ENCODE measurements at places on chromosomes 6 and 20.

DNA sequence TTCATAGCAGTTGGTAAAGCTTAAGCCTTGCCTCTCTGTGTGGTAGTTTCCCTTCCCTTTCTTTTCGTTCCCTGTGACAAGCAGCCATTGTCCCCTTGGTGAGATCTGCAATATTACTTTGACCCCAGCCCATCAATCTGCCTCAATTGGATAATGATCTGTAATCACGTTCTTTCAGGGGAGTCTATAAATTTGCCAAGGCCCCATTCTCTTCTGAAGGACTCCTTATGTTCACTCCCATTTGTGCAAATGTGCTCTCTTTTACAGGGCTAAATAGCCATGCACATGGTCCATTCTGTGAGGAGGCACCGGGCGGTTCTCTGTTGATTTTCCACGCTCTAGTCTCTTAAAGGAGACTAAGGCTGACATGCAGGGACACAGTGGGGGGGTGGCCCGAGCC, 660.4 kb upstream of the SLC35B3 start:
- DNase-seq = no peak

DNA sequence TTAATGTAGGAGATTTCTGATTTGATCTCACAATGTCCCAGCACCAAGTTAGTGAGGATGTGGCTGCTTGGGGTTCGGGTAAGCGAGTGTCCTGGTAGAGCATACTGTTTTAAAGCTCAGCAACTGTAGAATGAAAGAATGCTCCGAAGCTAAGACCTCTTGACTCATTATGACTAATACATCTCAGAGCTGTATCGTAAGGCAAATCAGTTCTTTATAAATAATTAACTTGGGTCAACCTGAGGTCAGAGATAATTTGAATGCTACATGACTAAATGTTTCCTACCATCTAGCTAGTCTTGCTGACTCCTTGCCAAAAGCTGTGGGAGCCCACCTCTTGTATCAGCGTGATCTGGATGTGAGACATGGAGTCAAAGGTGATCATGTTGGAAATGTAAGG, 128.8 kb upstream of the PDE7B start:
- DNase-seq = no peak

DNA sequence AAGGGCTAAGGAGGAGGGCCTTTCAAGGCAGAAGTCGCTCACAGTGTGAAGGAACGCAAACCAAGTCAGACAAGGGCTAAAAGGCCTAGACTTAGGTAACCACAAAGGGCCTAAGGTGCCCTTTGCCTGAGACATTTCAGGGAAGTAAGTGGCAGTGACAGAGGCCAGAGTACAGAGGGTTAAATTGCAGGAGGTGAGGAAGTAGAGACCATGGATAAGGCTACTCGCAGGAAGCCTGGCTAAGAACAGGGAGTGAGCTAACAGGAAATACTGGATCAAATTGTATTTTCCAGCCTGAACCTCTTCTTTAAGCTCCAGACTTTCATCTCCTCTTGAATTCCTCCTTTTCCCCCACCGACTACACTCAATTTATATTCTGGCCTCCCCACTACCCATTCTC, 16.6 kb downstream of the ZHX3 start:
- DNase-seq = no peak

- no peak for DNase-seq
These were observed 52.7 kb downstream of the GRM4 start for GRCh38 chr6:34093206-34093605.

GRCh38 chr6:70059039-70059719, 192.8 kb downstream of the COL19A1 start:
- no peak for DNase-seq

- no peak for DNase-seq
These were observed 81.4 kb upstream of the CDH4 start for GRCh38 chr20:61170496-61171320.

- DNase-seq = no peak
These were observed 18.1 kb downstream of the KCNG1 start for GRCh38 chr20:51004781-51005180.

DNA sequence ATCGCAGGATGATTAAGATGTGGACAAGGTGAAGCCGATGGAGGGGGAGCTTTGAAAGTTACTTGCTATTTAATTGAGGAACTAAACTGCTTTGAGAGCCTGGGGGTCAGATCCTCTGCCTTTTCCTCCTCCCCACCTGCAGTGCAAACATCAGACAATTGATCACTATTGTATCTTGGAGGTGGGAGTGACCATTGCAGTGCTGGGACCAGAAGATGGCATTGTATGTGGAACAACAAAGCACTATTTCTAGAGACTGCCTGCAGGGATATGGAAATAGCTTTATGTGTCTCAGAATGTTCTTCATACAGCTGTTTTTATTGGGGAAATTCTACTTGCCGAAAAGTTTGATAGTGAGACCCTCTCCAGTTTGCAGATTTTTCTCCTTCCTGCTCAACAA, 4.2 kb downstream of the MOG start:
- DNase-seq = no peak

GRCh38 chr6:115770851-115771250, 289.8 kb downstream of the FRK start:
- DNase-seq = no peak

- DNase-seq = no peak
These were observed 171.0 kb downstream of the TBC1D7 start for GRCh38 chr6:13157293-13157692.

DNA sequence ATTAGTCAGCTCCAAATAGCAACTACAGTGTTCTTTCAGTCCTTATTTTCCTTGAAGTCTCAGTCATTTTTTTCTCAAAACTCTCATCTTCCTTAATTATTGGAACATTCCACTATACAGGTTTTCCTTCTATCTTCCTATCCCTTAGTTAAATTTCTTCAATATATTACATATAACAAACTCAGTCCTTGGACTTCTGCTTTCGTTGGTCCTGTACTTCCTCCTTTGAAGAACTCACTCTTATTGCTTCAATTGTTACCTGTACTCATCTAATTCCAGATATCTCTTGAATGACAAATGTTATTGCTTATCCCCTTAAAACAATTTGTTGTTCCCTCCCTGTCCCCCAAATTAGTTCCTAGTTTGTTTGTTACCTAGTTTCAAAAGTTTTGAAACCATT, 67.7 kb upstream of the NOTCH4 start:
- no peak for DNase-seq

GRCh38 chr6:160102956-160103824, 18.4 kb upstream of the SLC22A1 start:
- DNase-seq = no peak

DNA sequence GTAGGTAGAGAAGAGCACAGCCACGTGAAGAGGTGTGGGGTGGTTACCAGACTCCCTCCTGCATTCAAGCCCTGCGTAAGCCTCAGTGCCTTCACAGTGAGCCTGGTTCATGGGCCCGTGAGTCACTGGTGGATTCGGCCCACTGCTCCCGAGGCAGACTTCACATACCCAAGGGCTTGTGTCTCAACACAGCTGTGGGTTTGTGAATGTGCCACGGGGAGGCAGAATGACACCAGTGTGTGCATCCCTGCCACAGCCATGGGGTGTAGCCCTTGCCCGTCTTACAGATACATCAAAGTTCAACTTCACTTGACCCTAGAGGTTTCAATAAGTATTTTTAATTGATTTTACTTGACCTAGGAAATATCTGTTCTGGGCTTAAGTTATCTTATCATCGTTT, 108.5 kb downstream of the MAP3K4 start:
- no peak for DNase-seq

- no peak for DNase-seq
These were observed 671 bp downstream of the EFHC1 start for GRCh38 chr6:52420668-52421358.

DNA sequence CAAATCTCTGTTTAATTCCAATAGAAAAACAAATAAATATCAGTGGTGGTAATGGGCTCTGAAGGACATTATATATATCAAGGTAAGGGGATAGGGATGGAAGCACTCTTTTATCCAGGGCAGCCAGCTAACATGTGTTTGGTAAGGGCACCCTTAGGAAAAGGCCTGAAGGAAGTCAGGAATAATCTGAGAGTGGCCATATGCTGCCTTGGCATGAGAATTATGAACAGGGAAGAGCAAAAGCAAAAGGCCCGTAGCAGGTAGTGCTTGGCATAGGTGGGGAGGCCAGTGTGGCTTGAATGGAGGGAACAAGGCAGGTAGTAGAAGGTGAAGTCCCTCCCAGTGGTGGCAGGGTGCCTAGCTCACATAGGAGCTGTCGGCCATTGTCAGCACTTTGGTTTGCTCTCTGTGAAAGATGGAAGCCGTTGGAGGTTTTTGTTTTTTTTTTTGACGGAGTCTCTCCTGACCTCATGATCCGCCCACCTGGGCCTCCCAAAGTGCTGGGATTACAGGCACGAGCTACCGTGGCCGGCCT, 39.6 kb upstream of the CSE1L start:
- no peak for DNase-seq

GRCh38 chr6:27684264-27685211, 211.6 kb upstream of the ZNF184 start:
- DNase-seq = peak; percentile 85

DNA sequence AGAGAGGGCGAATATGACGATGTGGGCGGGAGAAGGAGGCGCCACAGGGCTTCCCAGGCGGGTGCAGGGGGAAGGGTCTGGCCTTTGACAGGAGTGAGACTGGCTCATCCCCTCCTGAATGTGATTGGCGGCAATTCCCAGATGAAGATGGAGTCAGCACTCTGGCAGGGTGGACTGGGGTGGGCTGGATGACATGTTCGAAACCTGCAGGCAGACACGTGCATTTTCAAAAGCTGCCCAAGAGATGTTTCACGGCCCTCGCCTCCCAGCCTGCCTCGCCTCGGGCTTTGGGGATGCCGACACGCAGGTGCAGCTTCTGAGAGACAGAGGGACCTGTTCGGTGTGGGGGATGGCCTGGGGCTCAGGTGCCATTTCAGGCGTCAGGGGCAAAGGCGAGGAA, 66.8 kb upstream of the AFDN start:
- no peak for DNase-seq

- no peak for DNase-seq
These were observed 14.5 kb upstream of the CYP24A1 start for GRCh38 chr20:54188132-54188849.

DNA sequence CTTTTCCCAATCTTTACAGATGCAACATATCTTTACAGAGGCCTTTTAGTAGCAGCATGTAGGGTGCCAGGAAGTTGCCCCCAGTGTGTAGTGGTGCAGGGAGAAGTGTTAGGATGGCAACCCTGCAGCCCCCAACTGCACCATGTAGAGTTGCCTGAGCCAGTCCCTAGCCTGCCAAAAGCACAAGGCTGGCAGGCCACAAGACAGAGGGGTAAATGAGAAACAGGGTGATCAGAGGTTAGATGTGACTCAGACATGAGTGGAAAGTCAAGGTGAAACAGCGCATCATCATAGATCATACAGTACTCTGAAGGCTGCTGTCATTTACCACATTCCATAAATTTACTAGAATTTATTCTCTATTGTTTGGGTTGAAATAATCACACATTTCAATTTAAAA, 467.5 kb downstream of the PRKN start:
- peak; percentile 52 for DNase-seq

DNA sequence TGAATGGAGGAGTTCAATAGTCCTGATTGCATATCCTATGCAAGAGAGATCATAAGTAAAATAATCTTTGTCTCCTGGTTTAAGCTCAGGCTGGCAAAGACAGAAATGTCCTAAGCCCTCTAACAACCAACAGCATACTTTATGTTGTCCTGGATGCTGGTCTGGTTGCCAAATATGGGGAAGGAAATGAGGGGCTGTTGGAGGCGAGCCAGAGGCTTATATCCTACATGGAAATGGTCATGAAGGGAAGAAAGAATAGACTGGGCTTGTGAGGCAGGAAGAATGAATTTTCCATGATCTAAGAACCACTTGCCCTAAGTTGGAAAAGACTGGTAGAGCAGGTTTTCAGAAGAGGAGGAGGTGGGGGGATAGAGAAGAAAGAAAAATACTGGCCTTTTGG, 237.1 kb downstream of the SMOC2 start:
- DNase-seq = no peak

- DNase-seq = no peak
These were observed 6.1 kb downstream of the KLHL31 start for GRCh38 chr6:53659458-53659857.

GRCh38 chr20:62835931-62836861, 19.3 kb downstream of the COL9A3 start:
- no peak for DNase-seq

DNA sequence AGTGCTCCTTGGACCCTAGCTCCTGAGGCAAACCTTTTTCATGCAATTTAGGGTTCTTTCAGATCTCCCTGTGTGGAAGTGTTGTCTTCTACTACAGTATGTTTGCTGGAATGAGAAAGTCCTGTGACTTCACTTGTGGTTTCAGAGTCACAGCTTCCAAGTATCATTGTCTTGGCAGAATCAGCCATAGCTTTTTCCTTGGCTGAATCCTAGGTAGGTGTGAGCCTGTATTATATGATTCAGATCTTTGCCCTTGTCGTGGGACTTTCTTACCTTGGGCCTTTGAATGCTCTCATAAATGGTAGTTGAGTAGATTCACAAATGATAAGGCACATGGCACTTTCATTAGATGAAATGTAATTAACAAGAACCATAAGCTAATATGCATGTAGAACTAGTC, 16.5 kb downstream of the CARMIL1 start:
- no peak for DNase-seq

DNA sequence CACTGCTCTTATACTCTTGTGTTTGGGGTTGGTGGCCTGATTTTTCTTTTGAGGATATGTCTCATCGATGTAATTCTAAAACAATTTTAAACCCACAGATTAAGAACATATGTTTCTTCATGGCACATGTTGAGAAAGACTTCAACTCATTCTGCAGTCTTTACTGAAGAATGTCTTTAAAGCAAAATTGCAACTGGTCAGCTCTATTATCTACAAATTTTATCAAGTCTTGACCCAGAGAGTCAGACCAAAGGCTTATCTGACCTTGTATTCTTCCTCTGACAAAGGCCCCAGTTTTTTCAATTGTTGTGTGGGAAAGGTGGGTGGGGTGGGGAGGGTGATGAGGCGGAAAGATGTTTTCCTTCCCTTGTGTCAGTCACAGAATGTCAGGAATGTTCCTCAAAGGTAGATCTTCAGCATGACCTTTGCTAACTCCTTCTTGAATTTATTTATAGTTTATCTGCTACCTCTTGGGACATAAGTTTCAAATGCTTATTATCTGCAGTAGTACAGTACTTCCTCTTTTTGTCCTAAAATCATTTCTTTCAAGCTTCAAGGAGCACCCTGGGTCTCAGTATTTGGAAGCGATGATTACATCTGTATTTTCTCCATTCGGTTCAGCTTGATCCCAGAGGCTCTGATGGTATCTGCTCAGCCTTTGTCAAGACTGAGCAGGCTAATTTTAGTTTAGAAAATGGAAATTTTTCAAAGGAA, 63.2 kb upstream of the TIAM2 start:
- no peak for DNase-seq
